ENCODE measurements at places on chromosomes 12 and 14.

DNA sequence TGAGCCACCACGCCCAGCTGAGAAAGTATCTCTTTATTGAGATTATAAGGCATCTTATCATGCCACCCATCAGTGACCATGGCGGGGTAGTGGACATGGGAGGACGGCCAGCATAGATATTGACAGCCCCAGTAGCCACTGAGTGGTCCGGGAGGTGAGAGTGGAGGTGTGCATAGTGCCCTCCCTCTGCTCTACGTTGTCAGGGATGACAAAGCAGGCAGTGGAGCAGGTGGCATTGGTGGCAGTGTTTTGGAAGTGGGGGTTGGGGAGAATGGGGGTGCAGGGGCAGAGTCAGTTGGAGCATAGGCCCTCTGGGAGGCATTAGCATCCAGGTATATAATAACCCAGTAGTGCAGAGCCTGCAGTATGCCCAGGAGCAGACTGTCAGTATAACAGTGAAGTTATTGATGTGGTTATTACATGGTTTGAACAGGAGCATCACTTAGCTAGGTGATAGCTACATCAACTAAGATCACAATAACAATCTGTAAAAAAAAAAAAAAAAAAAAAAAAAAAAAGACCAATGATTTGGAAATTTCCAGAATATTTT, 41.1 kb downstream of the GNG2 start:
- DNase-seq: no peak

- DNase-seq: no peak
Measured at GRCh38 chr12:23659131-23659530, 290.3 kb downstream of the SOX5 start.

- DNase-seq: no peak
Measured at GRCh38 chr12:104486363-104486750, 29.6 kb downstream of the CHST11 start.

DNA sequence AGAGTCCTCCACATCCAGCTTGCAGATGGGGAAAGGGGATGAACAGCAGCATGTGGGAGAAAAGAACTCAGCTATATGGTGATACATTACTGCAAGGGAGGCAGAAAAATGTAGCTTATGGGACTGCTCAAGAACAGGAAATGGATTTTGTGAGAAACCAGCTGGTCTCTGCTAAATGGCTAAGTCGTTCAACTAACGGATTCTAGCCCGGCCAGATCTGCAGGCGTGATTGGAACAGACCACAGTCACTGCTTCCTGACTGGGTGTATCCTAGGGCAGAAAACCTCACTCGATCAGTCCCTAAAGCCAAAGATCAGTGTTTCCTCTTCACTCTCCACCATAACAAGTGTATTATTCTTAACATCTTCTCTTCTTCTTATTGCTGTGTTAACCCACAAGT, 8.1 kb upstream of the PTGDR start:
- no peak for DNase-seq

- DNase-seq: no peak
Measured at GRCh38 chr14:76808990-76809389, 3.7 kb downstream of the ANGEL1 start.

DNA sequence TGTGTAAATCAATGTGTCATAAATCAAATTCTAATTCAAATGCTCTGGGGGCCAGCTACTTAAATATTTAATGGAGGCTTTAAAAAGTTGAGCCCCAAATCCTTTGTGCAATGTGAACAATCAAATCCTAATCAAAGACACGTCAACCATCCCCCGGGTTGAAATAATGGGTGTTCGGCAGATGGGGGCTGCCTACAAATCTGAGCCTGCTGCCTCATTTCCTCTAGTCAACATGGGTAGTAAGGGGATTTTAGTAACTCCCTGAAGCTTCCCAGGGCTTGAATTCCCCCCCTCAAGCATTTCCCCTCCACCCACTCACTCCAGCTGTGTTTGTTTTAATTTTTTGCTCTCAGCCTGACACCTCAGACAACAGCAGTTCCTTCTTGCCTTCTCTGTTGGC, 37.8 kb downstream of the SRRM4 start:
- no peak for DNase-seq

DNA sequence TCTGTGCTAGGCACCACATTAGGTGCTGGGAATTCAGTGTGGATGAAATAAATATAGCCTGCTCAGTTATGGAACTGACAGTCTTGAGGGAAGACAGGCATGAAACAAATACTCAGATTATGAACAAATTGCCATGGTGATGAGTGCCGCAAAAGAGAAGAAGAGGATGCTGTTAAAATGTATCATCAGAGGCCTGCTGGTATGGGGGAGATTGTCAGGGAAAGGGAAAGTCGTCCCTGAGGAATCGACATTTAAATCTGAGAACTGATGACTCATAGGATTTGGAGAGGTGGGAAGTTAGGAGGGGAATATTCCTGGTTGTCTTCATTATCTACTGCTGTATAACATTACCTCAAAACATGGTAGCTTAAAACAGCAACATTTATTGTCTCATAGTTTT, 42.0 kb downstream of the PPP1R36 start:
- DNase-seq: no peak

DNA sequence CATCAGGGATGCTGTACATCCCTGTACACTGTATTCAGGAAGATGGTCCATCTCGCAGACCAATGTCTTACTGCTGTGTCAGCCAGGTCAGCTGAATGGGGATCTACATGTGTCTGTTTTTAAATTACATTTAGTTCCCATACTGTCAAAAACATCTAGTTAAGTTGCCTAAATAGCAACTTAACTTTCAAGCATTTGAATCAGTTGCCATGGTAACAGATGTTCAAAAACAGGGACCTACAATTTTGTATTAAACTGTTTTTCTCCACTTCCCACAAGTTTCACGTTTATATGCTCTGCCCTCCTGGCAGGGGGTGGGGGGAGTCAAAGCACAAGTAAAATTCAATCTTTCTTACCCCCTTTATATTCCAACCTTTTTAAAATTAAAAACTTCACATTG, 38.3 kb downstream of the C12orf42 start:
- DNase-seq: no peak

GRCh38 chr14:99389174-99389826, 91.4 kb downstream of the SETD3 start:
- no peak for DNase-seq

DNA sequence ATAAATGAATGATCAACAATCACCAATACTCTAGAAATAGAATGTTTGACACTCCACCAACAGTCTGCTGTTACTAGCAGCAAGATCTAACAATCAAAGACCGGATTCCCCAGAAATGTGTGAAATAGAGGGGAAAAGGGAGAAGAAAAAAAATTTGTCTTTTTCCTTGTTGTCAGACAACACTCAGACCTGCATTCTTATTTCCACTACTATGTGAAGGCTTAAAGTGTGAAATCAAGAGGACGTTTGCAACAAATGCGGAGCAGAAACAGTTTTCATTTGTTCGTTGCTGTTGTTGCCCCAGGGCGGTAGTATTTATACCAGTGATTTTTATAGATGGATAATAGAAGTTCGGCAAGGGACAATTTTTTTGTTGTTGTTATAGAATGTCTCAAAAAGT, 9.2 kb downstream of the NKX2-1 start:
- no peak for DNase-seq

DNA sequence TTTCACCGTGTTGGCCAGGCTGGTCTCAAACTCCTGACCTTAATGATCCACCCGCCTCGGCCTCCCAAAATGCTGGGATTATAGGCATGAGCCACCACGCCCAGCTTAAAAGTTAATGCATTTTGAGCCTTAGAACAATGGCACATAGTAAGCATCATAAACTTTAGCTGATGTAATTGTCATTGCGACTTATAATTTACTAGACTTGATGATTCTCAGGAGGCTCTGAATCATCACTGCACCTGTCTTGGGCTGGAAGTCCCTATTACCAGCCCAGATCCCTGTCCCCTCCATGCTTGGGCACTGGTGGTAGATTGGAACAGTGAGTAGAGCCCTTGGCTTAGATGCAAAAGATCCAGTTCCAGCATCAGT, 26.1 kb downstream of the KMT5A start:
- DNase-seq: no peak

DNA sequence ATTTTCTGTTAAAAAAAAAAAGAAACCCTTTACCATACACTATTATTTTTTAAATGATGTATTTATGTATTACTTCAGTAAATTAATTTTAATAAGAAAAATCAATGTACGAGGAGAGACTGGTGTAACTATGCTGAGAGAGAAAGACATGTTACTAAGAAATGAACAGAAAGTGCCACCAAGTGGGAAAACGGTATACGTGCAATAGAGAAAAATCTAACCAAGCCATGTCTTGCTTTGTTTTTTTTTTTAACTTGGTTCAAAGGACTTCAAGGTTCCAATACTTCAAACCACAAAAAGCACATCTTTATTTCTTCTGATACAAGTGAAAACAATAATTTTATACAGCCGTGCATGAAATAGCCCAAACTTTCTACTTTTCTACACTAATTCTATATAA, 22.9 kb downstream of the NDUFA12 start:
- DNase-seq: no peak

- DNase-seq: no peak
Measured at GRCh38 chr12:106566771-106567170, 16.0 kb upstream of the RFX4 start.

DNA sequence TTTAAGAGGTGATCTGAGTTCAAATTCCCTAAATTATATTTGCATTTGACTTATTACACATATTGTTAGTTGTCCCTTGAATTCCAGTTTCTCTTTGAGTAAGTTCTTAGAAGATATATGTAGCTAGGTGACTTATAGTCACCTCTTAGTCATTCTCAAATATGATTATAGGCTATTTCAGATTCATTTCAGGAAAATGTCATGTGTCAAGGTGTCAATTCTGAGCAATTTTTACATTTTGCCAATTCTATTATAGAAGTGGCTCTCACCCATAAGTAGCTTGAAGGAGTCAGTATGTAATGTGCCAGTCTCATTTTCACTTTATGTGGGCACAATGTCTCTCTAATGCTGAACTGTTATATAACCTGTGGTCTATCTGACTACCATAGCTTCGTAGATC, 623.4 kb downstream of the DIO2 start:
- no peak for DNase-seq

- DNase-seq: no peak
Measured at GRCh38 chr12:59803735-59804134, 207.9 kb downstream of the SLC16A7 start.

DNA sequence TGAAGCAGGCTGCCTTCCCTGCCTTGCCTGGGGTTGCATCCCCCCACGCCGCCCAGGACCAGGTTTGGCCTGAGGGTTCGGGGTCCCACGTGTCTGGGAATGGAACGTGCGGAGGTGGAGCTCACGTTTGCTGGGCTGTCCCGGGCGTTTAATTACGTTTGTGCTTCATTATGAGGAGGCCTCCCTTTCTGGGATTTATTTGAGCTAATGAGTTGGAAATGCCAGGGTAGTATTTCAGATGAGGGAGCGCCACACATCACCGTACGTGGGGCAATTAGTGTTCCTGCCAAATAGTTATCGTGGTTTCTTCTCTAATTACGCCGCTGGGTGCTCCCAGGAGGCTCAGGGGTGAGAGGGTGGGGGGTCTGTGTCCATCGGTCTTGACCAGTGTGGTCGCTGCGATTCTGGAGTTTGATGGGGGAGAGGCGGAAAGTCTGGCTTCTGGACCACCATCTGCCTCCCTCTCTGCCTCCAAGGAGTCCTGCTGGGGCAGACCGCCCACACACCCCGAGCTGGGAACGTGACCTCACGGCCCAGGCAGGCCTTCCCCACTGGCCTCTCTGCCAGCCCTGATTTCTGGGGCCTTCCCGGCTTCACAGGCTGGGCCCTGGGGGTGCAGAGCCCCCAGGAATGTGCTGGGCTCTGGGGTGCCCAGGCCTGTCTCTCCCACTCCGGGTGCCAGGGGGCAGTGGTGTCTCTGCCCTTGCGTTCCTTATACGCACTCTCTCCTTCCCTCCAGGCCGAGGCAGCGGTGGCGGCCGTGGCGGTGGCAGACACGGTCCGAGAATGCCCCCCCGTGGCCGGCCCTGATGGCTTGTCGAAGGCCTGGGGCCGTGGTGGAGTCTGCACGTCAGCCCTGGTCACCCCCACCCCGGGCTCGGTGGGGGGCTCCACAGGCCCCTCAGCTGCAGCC, 18.9 kb downstream of the KIF26A start:
- no peak for DNase-seq

DNA sequence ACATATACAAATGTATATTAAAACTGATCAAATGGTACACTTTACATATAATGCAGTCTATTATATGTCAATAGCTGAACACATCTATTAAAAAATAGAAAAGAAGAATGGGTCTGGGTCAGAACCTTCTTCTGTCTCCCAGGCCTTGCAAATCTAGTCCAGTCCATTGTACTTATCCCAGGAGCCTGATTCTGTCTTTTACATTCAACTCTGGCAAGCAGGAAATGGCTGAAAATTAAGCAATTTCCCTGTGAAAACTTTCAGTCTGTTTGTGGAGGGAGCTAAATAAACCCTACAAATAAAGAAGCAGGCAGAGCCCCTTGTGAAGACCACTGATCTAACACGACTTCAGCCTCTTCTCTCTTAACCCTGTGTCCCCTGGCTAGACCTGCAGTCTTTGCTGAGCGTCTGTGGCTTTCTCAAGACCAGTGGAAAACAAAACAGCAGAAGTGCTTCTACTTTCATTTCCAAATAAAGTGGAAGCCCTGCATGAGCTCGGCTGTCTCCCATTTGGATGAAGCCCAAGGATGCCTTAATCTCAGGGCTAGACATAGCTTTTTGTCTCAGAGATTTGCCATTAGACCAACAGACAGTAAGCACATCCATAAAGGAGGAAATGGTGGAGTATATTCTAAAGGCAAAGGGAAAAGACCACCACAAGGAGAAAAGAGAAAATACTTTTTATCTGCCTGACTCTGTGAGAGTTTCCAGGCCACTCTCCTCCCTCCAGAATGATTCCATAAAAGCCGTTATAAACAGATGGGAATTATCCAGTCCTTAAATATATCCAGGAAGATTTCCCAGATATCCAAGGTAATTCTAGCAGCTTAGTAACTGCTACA, 48.2 kb downstream of the CRACR2A start:
- no peak for DNase-seq

DNA sequence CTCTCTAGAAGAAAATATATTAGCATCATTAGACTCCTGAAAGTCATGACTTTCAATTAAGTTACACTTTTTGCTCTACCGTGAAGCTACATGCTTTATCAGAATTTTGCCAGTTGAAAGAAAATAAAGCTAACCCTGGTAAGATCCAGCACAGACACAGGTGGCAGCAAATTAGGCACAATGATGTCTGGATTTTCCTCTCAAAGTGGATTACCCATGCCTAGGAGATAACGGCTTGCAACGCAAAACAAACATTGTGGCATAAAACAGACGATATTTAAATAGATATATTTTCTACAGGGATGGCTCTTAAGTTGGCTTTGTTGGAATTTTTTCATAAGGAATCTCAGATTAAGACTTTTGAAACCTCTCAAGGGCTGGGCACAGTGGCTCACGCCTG, 33.4 kb downstream of the BCAT1 start:
- no peak for DNase-seq

DNA sequence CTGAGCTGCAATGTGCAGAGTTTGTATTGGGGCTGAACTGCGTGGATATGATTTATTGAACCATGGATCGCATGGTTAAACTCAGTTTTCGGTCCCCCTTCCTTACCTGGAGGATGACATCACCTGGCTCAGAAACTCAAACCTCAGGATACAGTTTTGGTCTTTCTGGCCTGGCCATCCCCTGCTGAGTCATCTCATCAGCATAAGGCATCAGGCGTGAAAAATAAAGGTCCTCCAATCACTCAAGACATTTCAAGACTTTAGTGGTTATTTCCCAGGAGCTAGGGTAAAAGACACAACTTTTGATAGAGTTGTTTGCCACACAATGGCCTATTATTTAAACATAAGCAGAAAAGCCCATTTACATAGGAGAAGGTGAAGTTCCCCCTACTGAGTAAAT, 631.1 kb upstream of the TMEM132C start:
- DNase-seq: no peak

Measured in left ventricle myocardium inferior (tissue), 1 donor.